Stomach (tissue), 19 donors: ENCODE measurements at places on chromosomes 2 and 18.

GRCh38 chr2:162382278-162382677 lies 38.3 kb downstream of the GCA start:
- DNase-seq: peak; percentile 84

- peak; percentile 12 for DNase-seq
Observed at GRCh38 chr2:25454824-25455611, 113.3 kb upstream of the DNMT3A start.

DNA sequence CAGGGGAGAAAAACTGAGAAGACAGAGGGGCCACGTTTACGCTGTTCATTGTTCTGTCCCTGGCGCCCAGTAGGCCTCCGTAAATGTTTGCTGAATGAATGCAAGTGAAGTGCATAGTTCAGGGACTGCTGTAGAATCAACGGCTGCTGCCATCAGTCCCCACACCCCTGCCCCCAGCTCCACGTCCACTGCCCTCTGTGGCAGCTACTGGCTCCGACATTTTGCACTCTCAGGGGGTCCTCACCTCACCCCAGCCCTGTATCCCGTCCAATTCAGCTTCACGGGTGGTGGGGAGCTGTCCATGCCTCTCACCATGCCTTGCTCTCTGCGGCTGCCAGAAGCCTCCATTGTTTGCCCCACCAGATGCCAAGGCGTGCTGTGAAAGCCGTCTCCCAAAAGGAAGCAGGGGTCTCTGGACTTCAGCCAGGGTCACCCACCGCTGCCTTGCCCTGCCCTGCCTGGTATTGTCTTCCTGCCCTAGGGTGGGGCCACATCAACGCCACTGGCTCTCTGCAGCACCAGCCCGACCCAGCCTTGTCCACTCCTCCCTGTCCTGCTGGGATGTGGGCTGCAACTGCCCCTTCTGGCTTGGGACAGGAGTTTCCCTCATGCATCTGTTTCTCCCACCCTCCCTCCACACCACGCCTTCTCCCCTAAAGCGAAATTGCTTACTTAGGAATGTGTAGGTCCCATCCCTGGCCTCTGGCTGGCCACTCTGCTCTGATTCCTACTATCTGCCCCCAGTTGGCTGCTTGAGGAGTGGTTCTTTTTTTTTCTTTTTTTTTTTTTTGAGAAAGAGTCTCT lies 86.0 kb downstream of the RHOB start:
- DNase-seq: no peak

DNA sequence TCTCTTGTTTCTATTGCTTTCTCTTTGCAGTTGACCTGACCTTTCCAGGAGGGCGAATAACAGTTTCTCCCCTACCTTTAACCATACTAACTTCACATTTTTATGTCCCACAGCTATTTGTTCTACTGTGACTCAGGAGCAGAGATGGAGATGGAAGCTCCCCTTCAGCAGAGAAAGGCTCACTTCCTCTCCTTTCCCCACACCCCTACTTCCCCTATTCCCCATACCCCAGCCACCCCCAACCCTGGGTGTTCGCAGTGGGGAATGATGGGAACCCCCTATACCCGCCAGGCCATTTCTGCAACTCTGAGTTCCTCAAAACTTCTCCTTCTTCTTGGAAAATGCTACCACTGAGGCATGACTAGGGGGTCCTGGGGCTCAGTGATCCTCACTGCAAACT lies 285.4 kb upstream of the MGAT5 start:
- DNase-seq: no peak

DNA sequence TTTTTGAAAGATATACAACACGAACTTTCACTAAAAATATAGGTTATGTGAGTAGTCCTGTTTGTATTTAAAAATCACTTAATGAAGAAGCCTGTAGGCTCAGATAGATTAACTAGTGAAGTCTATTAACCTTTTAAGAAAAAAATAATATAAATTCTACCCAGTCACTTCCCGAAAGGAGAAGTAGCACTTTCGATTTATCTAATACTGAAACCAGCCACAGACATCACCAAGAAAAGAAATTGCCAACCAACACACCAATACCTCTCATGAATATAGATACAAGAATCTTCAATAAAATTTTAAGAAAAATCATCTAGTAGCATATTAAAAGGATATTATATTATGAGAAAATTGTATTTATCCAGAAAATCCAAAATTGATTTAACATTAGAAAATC lies 160.5 kb downstream of the GALNT13 start:
- no peak for DNase-seq

GRCh38 chr2:176138526-176138922 lies 9.0 kb downstream of the HOXD8 start:
- DNase-seq: no peak

DNA sequence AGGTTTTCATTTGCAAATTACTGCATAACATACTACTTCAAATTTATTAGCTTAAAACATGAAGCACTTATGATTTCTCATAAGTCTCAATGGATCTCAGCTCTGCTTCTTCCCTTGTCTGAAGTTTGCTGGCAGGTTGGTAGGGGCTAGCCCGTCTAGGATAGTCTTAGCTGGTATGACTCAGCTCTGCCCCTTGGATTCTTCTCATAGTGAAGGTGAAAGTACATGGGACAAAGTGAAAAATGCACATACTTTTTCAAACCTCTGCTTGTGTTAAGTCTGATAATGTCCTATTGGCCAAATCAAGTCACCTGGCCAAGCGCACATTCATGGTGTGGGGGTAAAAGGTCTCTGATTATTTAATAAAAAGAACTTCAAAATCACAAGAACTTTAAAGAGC lies 184.8 kb upstream of the VWC2L start:
- DNase-seq: no peak

DNA sequence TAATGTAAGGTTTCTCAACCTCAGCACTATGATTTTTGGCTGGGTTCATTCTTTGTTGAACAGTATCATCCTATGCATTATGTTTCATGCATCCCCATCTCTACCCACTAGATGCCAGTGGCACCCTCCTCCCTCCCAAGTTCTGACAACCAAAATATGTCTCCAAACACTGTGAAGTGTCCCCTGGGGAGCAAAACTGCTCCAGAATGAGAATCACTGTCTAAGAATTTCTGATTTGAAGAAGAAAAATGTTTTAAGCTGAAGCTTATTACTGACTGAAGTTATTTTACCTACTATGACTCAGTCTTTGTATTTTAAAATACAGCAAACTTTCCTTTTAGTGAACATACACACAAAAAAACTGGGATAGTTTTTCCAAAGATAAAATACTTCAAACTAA lies 3.4 kb downstream of the THADA start:
- DNase-seq: no peak

- no peak for DNase-seq
Observed at GRCh38 chr2:73593680-73594079, 48.5 kb downstream of the NAT8 start.

DNA sequence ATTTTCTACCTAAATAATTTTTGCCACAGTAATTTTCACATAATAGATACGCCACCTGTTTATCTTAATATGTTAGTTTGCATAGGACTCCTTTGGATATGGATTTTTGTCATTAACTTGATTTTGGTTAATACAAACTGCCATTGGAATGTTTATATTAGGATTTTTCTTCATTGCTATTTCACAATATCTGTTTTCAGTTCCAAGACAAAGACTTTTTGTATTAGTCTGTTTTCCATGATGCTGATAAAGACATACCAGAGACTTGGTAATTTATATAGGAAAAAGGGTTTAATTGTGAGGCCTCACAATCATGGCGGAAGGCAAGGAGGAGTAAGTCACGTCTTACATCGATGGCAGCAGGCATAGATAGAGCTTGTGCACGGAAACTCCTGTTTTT lies 503.1 kb upstream of the TMEFF2 start:
- no peak for DNase-seq

GRCh38 chr18:74544898-74545297 lies 10.6 kb downstream of the CNDP1 start:
- DNase-seq: no peak

GRCh38 chr2:23615216-23616020 lies 230.4 kb downstream of the KLHL29 start:
- DNase-seq: no peak

- DNase-seq: no peak
Observed at GRCh38 chr2:188383158-188383557, 91.5 kb downstream of the GULP1 start.

DNA sequence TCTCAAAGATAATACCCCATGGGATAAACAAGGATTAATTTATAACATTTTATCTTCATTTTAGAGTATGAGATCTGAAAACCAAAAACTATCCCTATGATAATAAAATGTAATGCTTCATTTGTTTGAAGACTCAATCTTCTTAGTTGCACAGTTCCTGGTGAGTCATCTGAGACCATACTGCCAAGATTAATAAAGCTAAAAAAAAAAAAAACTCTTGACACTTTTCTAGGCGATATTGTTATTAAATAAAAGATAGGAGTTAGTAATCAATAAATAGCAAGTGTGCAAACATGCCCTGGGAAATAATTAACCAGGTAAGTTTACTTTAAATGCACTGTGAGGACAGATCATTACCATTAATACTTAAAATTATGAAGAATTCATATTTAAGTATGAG lies 83.9 kb downstream of the RPE start:
- peak; percentile 9 for DNase-seq

DNA sequence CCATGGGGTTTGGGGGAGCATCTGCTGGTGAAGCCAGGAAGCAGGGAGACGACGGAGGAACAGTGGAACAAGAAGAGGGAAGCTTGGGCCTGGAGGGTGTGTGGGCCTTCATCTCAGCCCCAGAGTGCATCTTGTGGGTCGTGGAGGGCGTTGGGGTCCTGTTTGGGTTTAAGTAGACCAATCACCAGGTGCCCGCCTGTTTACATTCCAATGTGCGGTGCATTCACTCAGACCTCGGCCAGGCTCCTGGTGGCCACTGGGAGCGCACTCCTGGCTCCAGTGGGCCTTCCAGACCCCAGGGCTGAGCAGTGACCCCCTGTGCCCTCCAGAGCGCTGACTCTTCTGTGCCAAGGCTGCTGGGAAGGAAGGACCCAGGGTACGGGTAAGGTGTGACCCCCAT lies 293.7 kb downstream of the NDUFA10 start:
- DNase-seq: no peak

GRCh38 chr18:808502-808901 lies 3.5 kb downstream of the YES1 start:
- DNase-seq: no peak

GRCh38 chr2:138496096-138496651 lies 5.4 kb upstream of the SPOPL start:
- no peak for DNase-seq

DNA sequence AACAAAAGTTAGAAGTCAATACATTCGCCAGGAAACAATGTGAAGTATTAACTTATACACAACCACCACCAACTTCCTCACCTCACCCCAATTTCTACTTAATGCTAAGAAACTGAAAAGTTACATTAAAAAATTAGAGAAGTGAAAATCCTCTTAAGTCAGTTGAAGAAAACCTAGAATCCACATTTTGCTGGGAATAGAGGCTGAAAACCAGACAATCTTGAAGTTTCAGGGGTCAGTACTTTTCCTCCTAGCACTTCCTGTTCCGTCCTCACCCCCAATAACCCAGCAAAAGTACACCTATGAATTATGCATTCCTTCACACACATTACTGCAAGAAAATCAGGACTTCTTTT lies 6.3 kb downstream of the YES1 start:
- no peak for DNase-seq

- no peak for DNase-seq
Observed at GRCh38 chr2:47485751-47486300, 82.9 kb downstream of the MSH2 start.

GRCh38 chr2:96806468-96807126 lies 9.5 kb upstream of the CNNM3 start:
- DNase-seq: no peak

DNA sequence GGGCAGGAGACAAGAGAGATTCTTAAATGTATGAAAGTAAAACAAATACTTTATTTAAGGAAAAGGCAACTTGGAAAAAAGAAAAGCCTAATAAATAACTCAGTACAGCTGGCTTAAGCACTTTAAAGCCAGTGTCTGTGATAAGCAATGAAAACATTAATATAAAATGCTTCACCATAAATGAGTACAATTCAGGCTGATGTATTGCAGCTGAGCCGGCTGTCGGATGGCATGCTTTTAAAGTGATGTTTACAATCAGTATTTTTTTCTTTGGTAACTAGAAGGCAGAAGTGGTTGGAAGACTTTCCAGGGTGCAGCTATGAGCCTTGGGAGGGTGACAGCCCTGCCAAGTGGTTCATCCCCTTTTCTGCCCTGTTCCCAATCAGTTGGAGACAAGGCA lies 58.7 kb upstream of the CELF4 start:
- no peak for DNase-seq

DNA sequence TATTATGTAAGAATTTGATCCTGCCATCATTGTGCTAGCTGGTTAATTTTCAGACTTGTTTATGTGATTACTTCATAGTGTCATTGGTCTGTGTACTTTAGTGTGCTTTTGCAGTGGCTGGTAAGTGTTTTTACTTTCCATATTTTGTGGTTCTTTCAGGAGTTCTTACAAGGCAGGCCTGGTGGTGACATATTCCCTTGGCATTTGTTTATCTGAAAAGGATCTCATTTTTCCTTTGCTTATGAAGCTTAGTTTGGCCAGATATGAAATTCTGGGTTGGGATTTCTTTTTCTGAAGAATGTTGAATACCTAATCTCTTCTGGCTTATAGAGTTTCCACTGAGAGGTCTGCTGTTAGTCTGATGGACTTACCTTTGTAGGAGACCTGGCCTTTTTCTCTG lies 72.8 kb upstream of the MC4R start:
- no peak for DNase-seq

- no peak for DNase-seq
Observed at GRCh38 chr2:69948963-69949645, 12.3 kb downstream of the ASPRV1 start.

DNA sequence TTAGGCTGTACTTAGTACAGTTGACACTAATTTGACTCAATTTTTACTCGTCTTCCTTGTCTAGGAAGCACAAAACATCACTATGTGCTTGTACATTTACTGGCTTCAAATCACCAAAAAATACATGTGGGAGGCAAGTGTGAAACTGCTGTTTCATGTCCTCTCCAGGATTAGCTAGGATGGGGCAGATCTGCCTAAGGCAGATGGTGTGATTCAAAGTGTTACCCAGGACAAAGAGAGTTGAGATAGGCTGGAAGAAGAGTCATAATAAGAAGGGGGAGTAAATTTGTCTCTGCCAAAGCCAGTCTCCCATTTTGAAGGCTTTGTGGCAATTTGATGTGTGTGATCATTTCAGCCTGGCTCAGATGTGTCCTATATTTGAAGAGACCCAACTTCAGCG lies 821.6 kb upstream of the ZEB2 start:
- no peak for DNase-seq

- DNase-seq: no peak
Observed at GRCh38 chr18:77111951-77112746, 20.4 kb downstream of the MBP start.

- DNase-seq: no peak
Observed at GRCh38 chr2:105291981-105292380, 37.6 kb downstream of the TGFBRAP1 start.

DNA sequence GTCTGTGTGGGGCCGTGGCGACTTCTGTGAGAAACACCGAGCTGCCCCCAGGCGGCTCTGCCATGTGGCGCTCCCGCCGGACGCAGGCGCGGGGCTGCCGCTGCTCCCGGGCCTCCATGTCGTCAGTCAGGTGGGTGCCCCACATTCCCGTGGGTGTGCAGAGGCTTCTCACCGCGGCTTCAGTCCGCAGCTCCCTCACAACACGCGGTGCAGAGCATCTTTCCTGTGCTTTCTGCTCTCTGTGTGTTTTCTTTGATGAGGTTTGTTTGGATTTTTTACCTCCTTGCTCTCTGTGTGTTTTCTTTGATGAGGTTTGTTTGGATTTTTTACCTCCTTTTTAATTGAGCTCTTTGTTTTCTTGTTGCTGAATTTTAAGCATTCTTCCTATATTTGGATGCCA lies 13.0 kb downstream of the AQP12A start:
- DNase-seq: no peak
